ENCODE measurements at places on chromosomes 11 and 22.

DNA sequence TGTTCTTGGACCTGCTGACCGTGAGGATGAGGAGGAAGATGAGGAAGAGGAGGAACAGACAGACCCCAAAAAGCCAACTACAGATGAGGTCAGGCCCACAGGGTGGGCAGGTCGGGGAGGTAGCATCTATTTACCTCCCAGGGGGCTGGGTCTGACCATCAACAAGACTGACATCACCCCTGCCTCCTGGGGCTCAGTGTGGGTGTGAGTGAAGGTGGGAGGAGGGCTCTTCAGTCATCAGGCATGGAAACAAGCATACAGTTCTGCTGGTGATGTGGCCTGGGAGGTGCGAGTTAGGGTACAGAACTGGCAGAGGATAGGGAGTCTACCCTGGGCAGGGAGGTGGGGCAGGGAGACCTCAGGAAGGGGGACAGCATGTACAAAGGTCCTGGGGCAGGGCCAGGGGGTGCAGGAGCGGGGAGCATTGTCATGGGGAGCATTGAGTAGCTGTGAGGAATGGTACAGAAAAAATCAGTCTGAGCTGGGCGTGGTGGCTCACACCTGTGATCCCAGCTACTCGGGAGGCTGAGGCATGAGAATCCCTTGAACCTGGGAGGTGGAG lies 8.9 kb downstream of the PLCB3 start:
- DNase-seq: no peak

DNA sequence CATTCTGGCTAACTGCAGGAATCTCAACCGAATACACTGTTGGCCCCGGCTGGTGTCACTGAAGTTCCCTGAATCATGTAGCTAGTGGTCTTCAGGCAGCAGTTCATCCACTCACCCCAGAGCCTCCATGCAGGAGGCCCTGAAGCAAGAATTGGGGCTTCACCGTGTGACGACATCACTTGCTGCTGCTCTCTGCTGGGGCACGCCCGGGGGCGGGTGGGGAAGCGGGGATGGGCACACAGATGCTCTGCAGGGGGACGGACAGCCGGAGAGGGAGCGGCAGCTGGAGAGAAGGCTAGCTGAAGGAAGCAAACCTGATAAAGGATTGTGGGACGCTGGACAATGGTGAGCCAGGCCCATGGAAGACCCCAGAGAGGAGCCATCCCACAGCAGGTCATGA lies 17.0 kb downstream of the B3GAT1 start:
- DNase-seq: no peak

DNA sequence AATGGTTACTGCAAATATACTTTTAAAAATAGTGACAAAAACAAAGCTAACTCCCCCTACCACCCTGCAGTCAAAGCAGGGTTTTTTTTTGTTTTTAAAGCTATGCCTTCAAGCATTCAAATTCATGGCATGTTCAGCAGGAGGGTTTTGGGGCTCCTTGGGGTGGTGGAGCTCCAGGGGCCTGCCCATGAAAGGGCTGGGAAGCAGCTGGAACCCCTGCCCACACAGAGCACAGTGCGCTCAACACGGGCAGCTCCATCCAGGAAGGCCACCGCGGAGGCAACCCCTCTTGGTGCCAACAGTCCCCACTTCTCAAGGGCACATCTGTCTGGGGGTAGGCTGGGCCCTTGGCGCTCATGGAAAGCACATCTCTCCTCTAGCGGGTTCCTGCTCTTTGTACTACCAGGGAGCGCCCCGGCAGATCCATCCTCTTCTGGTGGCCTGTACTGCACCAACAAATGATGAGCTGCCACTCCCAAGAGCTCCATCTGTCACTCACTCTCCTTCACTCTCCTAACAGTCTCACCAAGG lies 16.6 kb upstream of the PHLDA2 start:
- DNase-seq: no peak

- DNase-seq: no peak
Measured at GRCh38 chr11:34351687-34352469, 5.9 kb downstream of the ABTB2 start.

- DNase-seq: no peak
Measured at GRCh38 chr11:12361682-12362081, 15.7 kb upstream of the PARVA start.

- DNase-seq: peak; percentile 6
Measured at GRCh38 chr11:125224391-125225021, 60.0 kb downstream of the PKNOX2 start.

DNA sequence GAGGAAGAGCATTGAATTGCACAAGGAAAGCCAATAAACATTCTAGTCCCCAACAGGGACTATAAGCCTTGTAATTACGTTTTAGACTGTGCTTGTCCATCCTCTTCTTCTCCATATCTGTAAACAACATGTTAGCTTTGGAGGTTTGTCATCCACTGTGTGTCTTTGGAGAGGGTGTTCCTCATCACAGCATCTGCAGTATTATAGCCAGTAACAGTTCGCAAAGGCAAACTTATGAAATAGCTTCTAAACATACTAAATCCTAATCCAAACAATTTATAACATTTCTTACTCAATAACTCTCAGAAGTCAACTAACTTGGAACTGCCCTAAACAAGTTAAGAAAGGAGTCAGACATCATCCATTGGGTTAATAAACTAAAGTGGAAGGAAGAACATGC lies 10.3 kb upstream of the BDNF start:
- DNase-seq: no peak

- DNase-seq: no peak
Measured at GRCh38 chr11:36620246-36620645, 22.2 kb upstream of the RAG2 start.

GRCh38 chr22:44181912-44182587 lies 1.3 kb downstream of the PARVG start:
- no peak for DNase-seq

DNA sequence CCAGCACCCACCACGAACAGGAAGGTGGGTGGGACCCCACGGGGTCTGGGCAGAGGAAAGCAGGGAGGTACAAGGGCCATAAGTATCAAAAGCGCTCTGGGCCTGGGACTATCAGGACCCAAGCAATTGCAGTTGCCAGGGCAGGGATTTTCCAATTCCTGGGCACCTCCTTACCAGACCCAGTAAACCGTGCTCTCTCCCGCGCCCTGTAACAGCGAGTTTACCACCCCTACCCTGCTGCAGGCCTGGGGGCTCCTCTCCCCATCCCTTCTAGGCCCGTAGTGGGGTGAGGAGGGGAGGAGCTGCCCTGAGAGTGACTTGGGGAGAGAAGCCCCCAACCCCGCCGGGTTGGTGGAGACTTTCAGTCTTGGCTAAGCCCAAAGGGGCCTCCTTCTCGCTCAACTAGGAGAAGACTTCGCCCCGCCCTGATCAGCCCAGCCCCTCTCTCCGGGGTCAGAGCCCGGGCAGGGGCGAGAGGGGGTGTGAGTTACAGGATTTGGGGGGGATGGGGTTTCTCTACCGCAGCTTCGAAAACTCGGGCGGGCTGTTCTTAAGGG lies 5.4 kb downstream of the PAX6 start:
- no peak for DNase-seq

GRCh38 chr11:32210556-32210955 lies 119.7 kb downstream of the RCN1 start:
- no peak for DNase-seq

DNA sequence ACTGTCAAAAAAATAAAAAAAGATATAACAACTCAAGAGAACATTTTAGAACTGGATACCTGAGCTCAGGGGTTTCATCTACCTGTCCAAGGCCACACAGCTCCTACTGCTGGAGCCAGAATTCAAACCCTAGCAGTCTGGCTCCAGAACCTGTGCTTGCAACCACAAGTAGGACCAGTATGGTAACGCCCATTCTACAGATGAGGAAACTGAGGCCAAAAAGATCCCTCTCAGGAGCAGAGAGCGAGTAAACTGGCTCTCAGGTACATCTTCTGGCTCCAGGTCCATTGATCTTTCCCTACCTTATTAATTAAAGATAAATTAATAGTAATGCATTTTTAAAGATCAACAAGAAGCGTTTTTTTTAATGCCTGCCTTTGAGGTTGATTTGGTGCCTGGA lies 19.2 kb downstream of the P2RX3 start:
- no peak for DNase-seq

GRCh38 chr11:134701564-134702165 lies 289.6 kb upstream of the B3GAT1 start:
- DNase-seq: no peak

- DNase-seq: peak; percentile 28
Measured at GRCh38 chr11:31240340-31240904, 129.1 kb downstream of the DCDC1 start.

GRCh38 chr11:58776891-58777710 lies 45.4 kb upstream of the GLYAT start:
- DNase-seq: no peak

- DNase-seq: no peak
Measured at GRCh38 chr11:68776442-68777235, 25.3 kb upstream of the TESMIN start.

- no peak for DNase-seq
Measured at GRCh38 chr11:22508665-22509064, 117.0 kb downstream of the FANCF start.

GRCh38 chr22:30863081-30863833 lies 105.3 kb downstream of the MORC2 start:
- no peak for DNase-seq

DNA sequence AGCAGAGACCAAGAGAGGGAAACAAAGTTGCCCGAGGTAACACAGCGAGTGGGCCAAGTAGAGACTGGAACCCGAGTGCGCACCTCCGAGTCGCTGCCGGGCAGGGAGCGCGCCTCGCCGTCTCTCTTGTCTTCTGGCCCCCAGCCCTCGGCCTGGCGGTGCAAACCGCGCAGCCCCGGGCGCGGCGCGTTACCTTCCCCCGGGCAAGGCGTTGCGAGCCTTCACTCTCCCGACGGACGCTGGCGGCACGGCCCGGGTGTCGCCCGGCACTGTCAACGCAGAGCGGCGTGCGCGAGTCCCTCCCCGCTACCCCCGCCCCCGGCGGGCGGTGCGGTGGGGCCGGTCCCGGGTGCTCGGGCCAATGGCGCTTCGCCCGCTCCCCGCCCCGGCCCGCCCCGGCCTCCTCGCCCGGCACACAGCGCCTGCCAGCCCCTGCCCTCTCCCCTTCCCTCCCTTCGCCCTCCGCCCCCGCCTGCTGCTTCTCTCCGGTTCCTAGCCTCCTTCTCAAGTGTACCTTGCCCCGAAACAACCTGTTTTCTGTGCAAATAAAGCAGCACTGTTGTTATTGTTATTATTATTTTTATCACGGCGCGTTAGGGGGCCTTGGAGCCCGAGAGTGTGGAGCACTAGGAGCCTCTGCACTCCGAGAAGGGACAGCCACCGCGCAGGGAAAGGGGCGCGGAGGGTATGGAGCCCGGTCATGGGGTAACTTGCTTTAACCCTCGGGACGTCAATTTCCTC lies at the start of gene SYTL2:
SYTL2 (minus strand) TSS at position 271 of the 741 bp plus-strand sequence. CDS start 53,416 bp downstream, outside the sequence.
- peak; percentile 62 for DNase-seq

GRCh38 chr11:118287006-118287405 lies 17.5 kb upstream of the CD3E start:
- peak; percentile 31 for DNase-seq

- no peak for DNase-seq
Measured at GRCh38 chr22:42670046-42670445, 20.9 kb upstream of the CYB5R3 start.

DNA sequence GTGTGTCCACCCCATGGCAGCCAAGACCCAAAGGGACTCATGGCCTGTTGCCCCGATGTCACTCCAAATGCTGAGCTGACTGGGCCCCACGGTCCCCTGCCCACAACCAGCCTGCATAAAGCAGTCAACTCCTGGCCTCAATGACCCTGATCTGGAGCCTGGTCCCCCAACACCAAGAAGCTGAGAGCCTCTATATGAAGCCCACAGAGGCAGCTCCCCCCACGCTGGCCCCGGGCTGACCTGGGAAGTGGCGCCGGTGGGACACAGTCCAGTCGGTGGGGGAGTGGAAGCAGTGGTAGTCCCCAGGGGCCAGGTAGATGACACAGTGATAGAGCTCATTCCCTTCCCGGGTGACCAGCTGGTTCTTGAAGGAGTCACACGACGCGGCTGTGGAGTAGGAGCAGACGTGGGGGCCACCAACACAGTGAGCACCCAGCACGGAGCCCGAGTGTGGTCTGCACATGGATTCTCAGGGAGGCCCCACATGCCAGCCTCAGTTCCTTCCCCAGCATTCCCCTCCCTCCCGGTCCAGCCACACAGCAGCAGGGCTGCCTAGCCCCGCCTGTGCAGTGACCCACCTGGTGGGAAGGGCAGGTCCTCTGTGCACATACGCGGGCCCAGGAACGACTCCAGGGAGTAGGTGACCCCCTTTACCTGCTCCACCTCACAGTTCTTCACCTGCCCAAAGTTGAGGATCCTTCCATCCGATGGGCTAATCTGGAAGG lies 41.1 kb downstream of the PISD start:
- DNase-seq: no peak

GRCh38 chr11:4991060-4991459 lies 3.6 kb upstream of the OR51L1 start:
- DNase-seq: no peak

DNA sequence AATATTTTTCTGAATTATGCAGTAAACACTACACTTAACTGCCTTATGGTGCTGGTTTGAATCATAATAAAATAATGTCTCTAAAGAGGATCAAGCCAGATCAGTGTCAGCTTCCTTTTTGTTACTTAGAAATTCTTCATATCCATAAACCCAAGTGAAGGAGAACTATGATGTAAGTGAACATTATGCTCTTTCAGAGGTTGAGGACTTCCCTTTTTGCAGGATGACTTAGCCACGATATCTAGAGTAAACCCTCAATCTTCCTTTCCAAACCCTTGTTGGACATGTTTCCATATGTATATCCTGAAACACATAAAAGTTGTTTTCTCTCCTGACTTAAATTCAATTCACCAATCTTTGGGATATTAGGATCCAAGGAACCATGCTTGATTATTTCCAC lies 19.1 kb downstream of the OR8D1 start:
- DNase-seq: no peak

DNA sequence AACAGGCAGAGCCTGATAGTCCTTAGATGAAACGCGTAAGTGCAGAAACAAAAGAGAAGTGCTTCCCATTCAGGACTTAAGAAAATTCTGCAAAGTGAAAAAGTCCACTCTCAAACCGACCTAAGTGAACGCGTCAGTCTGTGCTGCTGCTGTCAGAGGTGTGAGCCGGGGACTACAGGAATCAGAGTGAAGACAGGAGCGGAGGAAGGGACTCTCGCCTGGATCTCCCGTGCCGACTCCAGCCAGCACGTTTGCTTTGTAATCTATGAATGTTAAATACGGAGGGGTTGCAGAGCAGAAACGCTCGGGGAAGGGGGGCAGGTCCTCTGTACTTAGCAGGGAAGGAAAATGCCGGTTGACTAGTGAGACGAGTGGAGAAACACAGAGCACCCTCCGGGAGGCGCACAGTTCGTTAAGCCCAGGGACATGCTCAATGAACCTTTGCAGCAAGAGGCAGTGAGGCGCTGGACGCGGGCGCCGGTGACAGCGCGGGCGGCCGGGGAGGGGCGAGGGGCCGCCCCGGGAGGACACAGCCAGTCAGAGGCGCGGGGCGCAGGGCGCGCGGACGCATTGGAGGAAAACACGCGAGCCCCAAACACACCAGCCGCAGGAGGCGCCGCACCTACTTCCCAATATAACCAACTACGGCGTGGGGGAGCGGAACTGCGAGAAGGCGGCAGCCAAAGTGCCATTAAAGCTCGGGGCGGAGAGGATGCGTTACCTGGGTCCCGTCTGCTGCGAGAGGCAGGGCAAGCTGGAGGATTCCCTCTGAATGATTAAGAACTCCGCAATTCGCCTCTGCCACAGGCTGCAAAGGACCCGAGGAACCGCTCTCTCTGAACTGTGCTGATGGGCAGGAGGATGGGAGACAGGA lies at the start of gene CNTN5:
CNTN5 (plus strand) TSS at position 598 of the 874 bp plus-strand sequence.
- peak; percentile 9 for DNase-seq
